Fibroblast of skin of left quadriceps (primary cell): ENCODE measurements at places on chromosomes 11 and 22.

GRCh38 chr11:105046898-105047579 lies 1.9 kb upstream of the CARD16 start:
- peak; percentile 98 for DNase-seq

DNA sequence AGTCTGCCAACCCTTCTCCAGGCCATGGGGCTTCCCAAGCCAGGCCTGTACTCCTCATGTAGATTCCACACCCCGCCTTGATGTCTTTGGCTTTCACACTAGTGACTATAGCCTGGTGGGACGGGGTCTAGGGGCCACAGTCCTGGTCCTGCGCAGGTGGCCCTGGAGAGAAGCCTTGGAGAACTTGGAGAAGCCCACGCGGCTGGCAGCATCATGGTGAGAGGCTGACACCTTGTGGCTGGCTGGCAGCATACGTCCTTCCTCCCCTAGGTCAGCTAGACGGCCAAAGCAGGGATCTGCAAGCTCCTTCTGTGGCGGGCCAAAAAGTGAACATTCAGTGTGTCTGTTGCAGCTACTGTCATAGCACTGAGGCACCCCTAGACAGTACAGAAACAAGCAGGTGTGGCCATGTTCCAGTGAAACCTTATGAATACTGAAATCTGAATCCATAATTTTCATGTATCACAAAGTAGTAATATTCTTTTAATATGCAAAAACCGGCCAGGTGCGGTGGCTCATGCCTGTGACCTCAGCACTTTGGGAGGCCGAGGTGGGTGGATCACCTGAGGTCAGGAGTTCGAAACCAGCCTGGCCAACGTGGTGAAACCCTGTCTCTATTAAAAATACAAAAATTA lies 42.0 kb downstream of the FAM83F start:
- no peak for DNase-seq

- DNase-seq, result no peak
Measured at GRCh38 chr11:3810951-3811350, 2.6 kb downstream of the PGAP2 start.

DNA sequence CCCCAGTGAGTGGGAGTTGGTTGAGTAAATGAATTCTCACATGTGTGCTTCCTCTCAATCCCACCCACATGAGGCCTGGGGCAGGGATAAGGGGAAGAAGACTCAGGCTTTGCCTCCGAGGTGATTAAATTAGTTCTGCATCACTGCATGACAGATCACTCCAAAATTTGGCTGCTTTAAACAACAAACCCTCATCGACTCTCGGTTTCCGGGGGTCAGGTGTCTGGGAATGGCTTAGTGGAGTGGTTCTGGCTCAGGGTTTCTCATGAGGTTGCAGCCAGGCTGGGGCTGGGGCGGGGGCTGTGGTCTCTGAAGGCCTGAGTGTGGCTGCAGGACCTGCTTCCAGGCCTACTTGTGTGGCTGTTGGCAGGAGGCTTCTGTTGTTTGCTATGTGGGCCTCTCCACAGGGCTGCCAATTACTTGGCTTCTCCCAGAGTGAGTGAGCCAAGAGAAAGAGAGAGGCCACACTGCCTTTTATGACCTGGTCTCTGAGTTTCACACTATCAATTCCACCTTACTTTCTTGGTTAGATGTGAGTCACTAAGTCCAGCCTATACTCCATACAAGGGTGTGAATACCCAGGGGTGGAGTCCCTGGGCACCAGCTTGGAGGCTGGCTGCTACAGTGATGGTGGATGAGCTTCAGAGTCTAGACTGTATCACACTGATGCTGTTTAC lies 15.9 kb downstream of the MOGAT2 start:
- DNase-seq, result no peak

GRCh38 chr22:38751422-38752346 lies 4.1 kb downstream of the SUN2 start:
- no peak for DNase-seq

DNA sequence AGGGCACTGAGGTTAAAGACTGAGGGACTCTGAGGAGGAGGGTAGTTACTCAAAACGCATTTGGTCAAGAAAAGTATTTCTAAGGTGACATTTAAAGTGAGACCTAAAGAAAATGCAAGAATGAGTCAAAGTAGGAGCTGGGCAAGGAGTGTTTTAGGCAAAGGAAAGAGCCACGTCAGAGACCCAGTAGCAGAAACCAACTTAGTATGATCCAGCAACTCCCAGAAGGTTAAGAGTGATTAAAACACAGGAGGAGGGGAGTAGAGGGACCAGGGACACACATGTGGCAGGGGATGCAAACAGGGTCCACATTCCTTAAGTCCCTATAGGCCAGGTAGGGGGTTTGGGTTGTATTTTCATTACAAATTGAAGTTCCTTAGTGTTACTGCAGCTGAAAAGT lies 24.3 kb upstream of the CCDC34 start:
- DNase-seq, result no peak
